ENCODE measurements at places on chromosomes 12 and 14.

GRCh38 chr12:121443193-121443870, 43.4 kb downstream of the RNF34 start:
- DNase-seq, result peak; percentile 92

- no peak for DNase-seq
These were observed 221.6 kb downstream of the C12orf75 start for GRCh38 chr12:105552056-105552455.

GRCh38 chr14:66140213-66140918, 345.8 kb upstream of the CCDC196 start:
- no peak for DNase-seq

DNA sequence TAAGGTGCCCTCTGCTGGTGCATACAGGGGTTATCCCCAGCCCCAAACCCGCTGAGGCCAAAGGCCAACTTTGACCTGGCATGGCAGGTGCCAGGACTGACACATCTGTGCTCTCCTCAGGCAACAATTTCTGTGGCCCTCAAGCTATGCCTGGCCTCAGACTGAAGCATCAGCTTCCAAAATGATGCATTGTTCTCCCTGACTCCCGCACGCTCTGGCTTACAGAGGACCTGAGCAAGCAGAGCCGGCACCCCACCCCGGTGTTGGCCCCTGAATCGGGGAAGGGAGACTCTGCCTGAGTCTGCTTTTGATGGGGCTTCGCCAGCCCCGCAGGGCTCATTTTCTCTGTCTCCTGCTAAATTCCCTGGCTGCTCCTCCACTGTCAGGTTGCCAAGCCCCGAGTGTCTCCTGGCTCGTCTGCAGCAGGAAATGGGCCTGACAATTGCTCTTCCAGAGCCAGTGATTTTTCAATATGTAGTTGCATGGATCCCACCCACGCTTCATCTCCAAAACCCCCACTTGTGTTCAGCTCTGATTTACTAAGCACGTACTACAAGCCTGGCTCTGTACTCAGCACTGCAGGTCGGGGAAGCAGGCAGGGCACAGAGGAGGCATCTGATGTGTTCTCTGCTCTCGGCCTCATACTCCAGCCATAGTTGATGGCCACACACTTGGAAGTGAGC, 126.1 kb downstream of the SLC38A6 start:
- DNase-seq, result no peak

DNA sequence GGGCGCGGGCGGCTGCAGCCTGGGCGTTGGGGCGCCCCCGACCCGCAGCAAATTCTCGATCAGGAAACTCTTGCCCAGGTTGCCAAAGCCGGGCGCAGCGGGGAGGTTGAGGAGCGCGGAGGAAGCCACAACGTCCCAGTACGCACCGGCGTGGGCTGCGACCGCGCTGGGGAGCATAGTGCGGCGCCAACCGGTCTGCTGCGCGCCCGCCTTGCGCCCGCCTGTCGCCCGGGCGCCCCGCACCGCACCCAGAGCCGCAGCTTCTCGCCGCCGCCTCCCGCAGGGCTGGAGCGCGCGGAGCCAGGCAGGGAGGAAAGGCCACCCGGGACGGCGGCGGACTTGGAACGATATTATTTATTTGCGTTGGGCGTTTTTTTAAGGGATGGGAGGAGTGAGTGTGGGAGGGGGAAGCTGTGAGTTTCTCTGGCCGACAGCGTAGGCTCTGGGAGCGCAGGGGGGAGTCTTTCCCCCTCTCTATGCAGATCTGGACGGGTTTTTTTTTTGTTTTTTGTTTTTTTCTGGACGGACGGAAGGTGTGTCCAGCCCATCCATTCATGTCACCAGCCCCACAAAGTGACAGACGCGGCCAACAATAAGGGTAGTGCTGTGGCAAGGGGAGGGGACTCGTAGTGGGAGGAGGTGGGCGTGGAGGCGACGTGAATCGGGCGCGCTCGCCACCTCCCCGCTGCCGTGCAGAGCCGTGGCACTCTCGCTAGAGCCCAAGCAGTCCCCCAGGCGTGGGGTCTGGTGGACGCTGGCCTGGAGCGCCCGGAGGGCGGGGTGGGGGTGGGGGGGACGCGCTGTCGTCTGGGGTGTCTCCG, at the start of gene DBX2:
TSS of gene DBX2 (minus strand) at position 349 of the 821 bp plus-strand sequence. CDS start at position 177, 172 bp downstream.
- no peak for DNase-seq

- DNase-seq, result no peak
These were observed 24.1 kb upstream of the UBC start for GRCh38 chr12:124938587-124938986.

DNA sequence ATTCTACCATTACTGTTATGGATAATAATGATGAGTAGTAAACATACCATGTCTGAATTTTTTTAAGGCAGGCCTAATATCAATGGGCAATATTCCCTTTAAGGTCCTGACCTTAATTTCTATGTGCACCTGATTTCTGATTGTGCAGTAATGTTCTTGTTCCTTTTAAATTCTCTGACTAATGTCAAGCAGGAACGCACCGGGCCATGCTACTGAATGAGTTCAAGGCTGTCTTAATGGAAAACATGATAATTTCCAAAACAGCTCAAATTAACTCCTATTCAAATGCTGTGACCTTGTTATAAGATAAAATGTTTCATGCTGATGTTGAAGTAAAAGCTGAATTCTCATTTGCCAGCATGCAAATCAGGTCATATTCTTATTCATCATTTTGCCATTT, 6.8 kb downstream of the TAS2R46 start:
- DNase-seq, result no peak

Measured in BE2C (cell line).